Stimulated activated CD4-positive, alpha-beta T cell treated with anti-CD3 and anti-CD28 coated beads, TNF-alpha, amount 100 ng/mL, for 48 hours (primary cell): ENCODE measurements at places on chromosomes 11 and 22.

DNA sequence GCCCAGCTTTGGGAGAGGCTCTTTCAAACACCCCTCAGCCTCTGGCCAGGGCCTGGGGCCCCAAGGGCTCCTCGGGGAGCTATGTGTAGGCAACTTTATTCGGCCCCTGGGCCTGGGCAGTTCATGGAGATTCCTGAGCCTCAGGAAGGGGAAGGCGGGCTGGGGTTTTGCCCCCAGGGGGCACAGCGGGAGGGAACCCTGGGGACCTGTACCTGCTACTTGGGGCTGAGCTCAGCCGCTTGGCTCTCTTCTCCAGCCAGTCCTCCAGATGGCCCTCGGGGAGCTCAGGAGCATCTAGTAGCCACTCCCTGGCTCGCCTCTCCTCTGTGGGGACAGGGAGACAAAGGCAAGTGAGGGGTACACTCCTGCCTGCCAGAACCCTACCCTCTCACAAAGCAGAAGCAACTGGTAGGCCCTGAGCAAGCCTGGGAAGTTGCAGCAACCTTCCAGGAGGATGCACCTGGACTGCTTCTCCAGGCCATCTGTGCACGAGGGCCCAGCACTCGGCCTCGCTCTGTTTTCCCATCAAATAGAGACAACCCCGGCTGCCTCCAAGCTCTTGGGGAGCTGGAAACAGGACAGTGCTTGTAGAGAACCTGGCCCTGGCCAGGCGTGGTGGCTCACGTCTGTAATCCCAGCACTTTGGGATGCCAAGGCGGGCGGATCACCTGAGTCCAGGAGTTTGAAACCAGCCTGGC is 18.5 kb downstream of the CABP7 start:
- DNase-seq, result no peak

DNA sequence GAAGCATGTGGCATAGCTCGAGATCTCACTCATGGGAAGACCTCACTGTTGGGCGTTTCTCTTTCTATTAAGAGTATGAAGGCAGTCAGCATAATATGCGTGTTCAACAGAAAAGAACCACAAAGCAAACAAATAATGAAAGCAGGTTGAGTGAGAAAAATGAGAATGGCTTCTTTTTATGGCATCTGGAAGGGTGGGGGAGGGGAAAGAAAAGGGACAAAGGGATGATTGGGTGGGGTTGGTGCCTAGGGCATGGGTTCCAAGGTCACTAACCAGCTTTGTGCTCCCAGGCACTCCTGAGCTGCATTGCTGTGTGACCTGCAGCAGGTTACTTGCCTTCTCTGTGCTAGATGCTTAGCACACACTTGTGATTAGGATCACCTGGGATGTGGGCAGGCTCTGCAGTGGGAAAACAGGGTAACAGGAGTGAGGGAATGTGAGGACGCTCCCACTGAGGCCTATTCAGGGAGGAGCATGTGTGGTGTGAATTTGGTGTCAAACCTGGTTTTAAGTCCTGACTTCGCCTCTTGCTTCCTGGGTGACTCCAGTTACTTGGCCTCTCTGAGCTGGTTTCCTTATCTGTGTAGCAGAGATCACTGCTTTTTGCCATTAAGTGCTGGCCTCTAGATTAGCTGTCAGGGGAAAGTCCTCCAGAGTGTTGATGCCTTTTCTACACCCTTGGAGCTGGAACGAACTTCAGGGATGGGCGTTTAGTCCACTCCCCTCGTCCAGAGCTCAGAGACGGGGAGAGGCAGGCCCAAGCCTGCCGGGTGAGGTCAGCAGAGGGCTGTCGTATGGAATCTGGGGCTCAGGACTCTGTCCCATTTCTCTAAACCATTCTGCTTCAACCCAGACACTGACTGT is 74.8 kb downstream of the KIAA1671 start:
- DNase-seq, result no peak

- DNase-seq, result no peak
Measured at GRCh38 chr11:108729227-108729871, 64.5 kb downstream of the DDX10 start.

DNA sequence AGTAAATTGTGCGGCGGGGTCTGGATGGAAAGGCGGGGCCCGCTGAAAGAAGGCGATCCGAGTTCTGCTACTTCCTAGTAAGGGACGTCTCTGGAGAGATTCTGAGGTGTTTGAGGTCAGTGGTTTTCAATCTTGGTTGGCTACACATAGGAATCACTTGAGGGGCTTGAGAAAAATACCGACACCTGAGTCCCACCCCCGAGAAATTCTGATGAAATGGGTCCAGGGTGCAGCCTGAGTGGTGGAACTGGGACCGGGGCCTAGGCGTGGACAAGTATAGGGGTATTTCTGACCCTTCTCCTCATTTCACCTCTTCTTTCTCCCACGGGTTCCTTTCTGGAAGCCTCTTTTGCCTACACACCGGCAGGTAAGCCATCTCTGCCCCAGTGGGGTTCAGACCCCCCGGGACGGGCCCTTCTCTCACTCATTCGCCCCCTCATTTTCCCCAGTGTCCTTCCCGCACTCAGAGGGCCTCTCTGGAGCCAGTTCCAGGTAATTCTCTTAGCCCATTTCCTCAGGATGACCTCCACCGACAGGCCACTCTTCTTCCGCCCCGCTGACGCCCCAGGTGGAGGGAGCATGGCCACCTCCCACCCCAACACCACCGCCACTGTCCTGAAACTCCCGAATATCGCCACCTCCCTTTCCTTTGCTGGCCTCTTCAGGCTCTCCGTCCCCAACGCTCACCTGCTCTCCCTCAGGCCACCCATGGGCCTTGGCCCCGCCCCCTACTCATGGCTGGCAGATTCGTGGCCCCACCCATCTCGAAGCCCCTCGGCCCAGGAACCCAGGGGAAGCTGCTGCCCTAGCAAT is 11.8 kb downstream of the ROBO3 start:
- no peak for DNase-seq

GRCh38 chr11:115887727-115888126 is 383.5 kb upstream of the CADM1 start:
- no peak for DNase-seq

DNA sequence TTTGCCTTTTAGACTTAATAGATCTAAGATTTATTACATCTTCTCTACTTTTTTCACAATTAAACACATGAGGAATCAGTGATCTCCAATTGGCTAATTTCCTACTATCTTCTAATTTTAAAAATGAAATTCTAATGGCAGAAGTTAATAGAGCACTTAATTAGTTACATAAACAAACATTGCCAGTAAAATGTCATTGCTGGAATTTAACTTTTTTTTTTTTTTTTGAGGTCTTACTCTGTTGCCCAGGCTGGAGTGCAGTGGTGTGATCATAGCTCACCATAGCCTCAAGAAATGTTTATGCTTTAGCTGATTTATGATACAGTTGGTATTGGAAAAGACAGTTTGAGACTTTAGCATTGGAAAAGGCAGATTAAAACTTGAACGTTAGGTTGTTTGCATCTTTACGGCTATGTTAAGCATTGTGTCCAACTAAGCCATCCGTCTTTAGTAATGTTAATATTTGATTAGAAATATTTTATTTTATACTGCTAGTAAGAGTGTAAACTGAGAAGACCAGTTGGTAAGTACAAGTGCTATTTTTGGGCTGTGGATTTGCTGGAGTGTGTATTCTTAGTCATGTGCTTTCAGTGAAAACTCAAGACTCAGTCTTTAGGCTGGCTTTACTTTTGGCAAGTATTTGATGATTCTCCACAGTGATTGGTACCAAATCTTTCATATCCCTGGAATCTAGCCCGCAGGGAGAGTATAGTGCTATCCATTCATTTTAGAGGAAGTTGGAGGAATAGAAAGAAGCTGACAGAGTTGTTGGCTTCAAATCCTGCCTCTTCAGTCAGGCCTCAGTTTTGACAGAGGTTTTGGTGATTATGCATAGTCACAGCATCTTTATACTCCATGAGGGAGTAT is 4.5 kb downstream of the ANO5 start:
- DNase-seq, result no peak

DNA sequence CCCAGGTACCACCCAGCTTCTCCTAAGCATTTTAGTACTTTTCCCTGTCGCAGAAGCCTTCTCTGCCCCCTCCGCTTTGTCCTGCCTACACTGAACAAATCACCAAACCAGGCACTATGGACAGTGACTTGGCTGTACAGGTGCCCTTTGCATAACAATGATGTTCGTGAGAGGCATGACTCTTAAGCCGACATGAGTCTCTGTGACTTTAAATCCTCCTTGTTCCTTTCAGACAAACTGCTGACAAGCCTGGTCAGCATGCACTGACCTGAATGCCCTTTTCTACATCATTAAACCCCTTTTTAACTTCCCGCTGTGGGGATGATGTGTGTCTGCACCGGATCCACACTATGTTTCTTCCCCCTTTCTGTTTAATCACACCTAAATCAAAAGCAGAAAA is 16.6 kb downstream of the CAVIN3 start:
- no peak for DNase-seq

DNA sequence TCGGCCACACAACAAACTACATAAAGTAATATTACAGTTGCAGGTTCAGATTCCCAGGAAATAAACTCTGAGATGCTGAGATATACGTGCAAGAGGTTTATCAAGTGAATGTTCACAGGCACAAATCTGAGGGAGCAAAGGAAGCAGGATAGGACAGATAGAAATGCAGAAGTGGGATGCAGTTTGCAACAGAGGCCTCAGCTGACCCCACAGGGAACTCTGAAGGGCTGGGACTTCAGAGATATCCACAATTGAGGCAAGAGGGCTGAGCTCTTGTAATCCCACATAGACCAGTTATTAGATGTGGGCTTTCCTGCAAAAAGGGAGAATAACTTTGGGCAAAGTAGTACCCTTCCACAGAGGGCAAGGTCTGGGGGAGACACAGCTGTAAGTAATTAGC is 25.4 kb upstream of the ARHGAP20 start:
- no peak for DNase-seq

DNA sequence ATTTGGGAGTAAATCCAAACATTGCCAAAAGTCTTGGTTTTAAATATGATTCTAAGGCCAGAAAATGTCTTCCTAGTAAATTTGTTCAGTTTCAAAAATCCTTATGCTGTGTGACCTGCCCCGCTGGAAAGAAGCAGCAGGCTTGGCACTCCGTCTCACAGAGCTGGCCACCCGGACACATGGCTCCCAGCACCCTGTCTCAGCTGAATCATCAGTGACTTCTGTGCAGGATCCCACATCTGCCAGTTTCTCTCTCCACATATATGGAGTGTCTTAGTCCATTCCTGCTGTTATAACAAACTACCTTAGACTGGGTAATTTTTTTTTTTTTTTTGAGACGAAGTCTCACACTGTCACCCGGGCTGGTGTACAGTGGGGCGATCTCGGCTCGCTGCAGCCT is 356.7 kb downstream of the TBC1D22A start:
- DNase-seq, result no peak

DNA sequence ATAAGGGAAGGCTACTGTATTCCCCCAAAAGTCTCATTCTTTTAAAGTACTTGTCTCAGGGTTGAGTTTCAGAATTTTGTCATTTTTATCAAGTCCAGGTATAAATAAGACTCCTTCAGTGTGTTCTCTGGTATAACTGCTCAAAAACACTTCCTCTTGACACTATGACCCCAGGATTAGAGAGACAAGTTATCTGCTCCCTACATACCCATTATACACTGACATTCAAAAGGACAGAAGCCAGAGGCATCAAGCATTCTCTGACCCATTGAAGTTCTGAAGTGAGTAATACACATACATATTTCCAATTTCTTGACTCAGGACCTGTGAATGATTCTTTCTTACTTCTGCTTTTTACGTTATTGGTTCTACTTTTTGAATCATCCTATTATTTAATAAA is 447.8 kb upstream of the CNTN5 start:
- DNase-seq, result no peak

GRCh38 chr22:23239429-23239828 is 59.1 kb downstream of the BCR start:
- DNase-seq, result no peak

DNA sequence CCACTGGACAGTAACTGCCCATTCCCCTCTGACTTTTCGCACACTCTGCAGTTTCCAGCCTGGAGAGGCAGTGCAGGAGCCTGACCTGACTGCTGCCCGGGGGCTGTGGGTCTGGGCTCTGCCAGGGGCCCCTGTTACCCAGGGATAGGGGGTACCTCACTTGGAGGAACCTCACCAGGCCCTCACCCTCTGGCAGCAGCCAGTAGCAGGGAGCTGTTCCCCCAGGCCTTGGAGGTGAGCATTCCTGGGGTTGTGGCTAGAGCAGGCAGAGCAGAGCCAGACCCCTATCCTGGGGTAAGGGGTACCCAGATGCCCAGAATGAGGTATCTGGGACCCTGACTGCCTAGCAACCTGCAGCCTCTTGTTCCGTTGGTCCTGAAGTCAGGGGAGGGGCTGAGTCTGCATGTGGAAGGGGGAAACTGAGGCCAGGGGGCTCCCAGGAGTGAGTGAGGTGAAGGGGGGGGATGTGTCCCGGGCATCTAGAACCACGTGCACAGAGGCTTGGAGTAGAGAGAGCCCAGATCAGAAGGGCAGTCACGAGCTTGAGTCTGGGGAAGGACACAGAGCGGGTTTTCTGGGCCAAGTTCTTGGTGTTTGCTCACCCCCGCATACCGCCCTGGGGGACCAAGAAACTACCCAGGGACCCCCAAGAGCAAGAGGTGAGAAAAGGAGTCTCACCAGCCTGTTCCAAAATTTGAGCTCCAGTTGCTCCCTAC is 43.9 kb upstream of the ACCSL start:
- DNase-seq, result no peak

- no peak for DNase-seq
Measured at GRCh38 chr22:49894322-49895054, 23.8 kb downstream of the ALG12 start.

DNA sequence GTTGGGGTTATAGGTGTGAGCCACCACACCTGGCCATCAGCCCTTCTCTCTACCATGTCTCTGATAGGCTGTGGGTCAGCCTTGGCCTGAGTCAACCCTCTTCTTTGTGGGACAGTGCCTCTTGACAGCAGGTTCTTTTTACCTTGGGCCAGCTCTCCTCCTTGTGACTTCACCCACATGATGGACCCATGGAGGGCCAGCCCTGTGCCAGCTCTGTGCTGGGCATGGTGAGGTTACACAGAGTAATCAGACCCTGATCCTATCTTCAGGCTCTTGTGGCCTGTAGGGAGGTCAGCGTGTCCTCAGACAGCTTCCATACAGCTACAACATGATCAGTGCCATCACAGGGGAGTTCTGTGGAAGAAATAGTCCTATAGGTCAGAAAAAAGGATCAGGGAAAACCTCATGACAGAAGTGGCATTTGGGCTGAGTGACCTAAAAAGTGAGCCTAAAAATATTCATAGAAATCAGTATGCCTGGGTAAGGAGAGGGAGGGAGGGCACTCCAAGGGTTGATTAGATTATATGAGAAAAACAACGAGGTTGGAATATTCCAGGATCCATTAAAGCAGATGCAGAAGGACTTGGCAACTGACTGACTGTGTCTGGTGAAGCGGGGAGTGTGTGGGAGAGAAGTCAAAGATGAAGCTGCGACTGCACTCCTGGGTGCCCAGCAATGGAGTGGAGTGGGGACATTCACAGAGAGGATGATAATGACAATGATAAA is 17.1 kb downstream of the OTOG start:
- DNase-seq, result no peak

DNA sequence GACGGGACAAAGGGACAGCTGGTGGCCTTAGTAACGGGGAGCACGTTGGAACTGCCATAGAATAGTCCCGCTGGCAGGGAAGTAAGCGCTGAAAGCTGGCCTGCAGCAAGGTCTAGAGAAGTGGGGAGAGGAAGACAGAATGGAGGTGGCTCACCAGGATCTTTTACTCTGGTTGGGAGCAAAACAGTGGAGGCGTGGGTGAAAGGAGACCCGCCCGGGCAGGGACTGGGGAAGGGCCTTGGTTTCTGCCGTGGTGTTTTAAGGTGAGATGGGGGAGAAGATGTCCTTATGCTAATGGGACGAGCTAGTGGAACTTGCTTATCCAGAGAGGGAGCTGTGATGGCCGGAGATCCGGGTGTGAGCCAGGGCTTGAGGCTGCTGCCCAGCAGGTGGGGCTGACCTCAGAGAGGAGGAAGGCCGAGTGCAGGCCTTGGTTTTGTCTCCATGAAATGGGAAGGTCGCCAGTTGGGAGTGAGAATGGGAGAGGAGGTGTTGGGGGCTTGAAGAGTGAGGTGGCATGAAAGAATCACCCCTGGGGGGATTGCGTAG is 56.4 kb upstream of the CTTN start:
- no peak for DNase-seq
